ENCODE measurements at places on chromosomes 6 and 20. TPM values are rescaled to one million over a fixed set of nuclear protein-coding genes. Genes with fewer than 3 reads are reported as not detected.

TMC2 gene
- not detected for polyA plus RNA-seq

KCNQ5 gene
- polyA plus RNA-seq = 3.2 TPM

FAM209B gene
- 0.99 TPM for polyA plus RNA-seq

LHFPL5 gene
- not detected for polyA plus RNA-seq

ZKSCAN4 gene
- 2.5 TPM for polyA plus RNA-seq

DPPA5 gene
- polyA plus RNA-seq = not detected

TRAPPC3L gene
- polyA plus RNA-seq = 0.30 TPM

TNFRSF21 gene
- polyA plus RNA-seq = 73.4 TPM

IMPG1 gene
- 0.34 TPM for polyA plus RNA-seq

MCCD1 gene
- polyA plus RNA-seq = not detected

DNAAF9 gene
- 4.1 TPM for polyA plus RNA-seq

NKAIN4 gene
- polyA plus RNA-seq = 2.3 TPM

C20orf204 gene
- not detected for polyA plus RNA-seq

GATA5 gene
- not detected for polyA plus RNA-seq

RSPH4A gene
- polyA plus RNA-seq = 2.7 TPM

MTFR2 gene
- 7.8 TPM for polyA plus RNA-seq

CLPSL1 gene
- polyA plus RNA-seq = not detected

FAM210B gene
- polyA plus RNA-seq = 15.1 TPM

SSTR4 gene
- polyA plus RNA-seq = not detected

YTHDF1 gene
- polyA plus RNA-seq = 12.3 TPM
